ENCODE measurements at places on chromosomes 16 and 17.

GRCh38 chr16:85003725-85004586, 7.4 kb downstream of the ZDHHC7 start:
- no peak for DNase-seq

GRCh38 chr16:24328835-24329452, 72.8 kb downstream of the CACNG3 start:
- DNase-seq: no peak

- no peak for DNase-seq
Measured at GRCh38 chr16:10972108-10972818, 27.9 kb downstream of the CLEC16A start.

GRCh38 chr16:57152096-57153093, 33.4 kb downstream of the PSME3IP1 start:
- DNase-seq: no peak

DNA sequence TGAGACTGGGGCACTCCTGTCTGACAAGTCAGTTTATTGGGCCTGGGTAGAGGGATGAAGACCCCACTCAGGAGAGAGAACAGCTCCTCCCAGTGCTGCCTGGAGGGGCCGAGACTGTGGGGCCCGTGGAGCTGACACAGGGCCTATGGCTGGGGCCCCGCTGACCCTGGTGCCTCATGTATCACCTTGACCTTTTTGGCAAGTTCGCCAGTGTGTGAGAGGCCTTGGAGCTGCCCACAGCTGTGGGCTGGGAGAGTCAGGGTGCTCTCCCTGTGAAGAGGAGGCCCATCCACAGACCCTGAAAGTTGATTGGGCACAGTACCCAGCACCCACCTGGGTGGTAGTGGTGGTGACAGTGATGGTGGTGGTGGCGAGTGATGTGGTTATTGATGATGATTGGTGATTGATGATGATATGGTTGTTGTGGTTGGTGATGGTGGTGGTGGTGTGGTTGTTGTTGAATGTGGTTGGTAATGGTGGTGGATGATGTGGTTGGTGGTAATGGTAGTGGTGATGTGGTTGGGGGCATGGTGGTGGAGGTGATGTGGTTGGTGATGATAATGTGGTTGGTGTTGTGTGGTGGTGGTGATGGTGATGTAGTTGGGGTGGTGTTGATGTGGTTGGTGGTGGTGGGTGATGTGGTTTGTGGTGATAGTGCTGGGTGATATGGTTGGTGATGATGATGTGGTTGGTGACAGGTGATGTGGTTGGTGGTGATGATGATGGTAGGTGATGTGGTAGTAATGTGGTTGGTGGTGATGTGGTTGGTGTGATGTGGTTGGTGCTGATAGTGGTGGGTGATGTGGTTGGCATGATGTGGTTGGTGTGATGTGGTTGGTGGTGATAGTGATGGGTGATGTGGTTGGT, 29.1 kb downstream of the BAHCC1 start:
- no peak for DNase-seq

DNA sequence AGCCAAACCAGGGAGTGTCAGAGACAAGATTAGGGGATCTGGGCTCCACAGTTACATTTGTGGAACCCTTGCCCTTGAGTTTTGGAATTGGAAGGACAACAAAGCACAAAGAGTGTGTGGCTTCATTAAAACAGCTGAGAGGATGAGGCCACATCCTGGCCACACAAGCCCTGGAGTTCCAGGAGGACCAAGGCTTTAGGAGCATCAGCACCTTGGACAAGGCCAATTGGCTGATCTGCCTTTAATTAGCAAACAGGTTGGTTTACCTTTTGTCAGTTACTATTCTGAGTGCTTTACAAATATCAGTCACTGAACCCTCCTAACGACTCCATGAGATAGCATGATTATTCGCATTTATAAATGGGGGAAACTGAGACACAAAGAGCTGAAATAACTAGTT, 54.7 kb downstream of the SLC6A2 start:
- no peak for DNase-seq

DNA sequence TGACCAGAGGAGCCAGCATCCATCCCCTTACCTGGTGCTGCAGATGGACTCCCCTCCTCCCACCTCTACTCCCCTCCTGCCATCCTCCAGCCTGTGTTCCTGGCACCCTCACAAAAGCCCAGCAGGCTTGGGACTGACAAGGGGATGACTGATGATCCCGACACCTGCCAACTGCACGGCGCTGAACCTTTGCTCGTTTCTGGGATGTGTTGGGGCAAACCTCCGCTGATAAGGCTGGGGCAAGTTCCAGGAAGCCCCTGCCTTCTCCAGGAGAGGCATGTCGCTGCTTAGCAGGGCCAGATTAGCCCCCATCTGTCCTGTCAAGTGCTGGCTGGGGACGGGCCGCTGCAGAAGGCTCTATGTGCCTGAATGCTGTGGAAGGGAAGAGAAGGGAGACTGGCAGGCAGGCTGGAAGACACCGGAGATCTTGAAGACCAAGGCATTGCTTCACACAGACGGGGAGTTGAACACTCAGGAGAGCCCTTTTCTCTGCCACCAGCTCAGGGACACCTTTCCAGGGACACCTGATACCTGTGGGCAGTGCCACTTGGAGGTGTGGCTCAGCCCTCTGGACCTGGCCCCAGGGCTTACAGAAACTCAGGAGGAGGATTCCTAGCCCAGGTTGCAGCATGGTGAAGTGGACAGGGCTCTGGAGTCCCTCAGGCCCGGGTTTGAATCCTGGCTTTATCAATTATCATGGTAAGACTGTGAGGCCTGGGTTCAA, 973 bp upstream of the KRT15 start:
- DNase-seq: no peak

- peak; percentile 27 for DNase-seq
Measured at GRCh38 chr16:50326835-50327465, 41.8 kb downstream of the BRD7 start.

GRCh38 chr16:65994291-65994690, 372.2 kb upstream of the CDH5 start:
- no peak for DNase-seq

DNA sequence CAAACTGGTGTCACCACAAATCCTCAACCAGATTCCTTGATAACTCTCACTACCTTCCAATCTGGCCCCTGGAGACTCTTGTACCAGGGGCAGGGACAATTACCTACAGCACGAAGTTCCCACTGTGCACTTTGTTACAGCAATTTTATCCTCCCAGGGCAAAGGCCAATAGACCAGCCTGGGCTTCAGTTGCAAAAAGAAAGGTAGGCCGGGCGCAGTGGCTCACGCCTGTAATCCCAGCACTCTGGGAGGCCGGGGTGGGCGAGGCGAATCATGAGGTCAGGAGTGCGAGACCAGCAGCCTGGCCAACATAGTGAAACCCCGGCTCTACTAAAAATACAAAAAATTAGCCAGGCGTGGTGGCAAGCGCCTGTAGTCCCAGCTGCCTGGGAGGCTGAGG, 36.9 kb downstream of the USP7 start:
- no peak for DNase-seq

DNA sequence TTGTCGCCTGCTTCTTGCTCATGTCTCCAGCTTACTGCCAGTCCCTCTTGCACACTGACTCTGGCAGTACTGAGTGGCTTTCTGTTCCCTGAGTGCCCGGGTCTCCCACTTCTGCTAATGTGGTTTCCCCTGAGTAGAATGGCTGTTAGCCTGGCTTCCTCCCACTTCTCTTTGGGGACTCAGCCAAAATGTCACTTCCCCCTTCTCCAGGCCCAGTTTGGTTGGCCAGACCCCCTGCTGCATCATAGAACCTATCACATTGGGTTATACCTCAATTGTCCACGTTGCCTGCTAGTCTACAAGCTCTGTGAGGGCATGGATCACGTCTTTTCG, 304.4 kb downstream of the HS3ST3B1 start:
- DNase-seq: no peak

- no peak for DNase-seq
Measured at GRCh38 chr17:29349409-29349808, 40.8 kb upstream of the TAOK1 start.

DNA sequence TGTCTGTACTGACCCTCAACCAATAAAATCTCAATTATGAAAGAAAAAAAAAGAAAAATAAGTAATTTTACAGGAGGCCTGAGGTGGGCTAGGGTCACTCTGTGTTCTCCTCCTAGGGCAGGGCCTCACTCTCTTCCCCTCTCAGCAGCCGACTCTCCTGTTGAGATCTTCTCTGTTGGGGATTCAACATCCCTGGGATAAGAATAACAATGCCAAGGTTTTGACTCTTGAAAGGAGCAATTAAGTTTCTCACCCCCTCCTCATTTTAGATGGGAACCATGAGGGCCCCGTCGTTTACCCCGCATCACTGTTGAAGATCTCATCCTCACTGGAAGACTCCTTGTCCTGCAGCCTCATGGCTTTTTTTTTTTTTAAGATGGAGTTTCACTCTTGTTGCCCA, 21.5 kb upstream of the BRCA1 start:
- DNase-seq: no peak

GRCh38 chr17:29582772-29583171, 6.7 kb downstream of the GIT1 start:
- DNase-seq: no peak

DNA sequence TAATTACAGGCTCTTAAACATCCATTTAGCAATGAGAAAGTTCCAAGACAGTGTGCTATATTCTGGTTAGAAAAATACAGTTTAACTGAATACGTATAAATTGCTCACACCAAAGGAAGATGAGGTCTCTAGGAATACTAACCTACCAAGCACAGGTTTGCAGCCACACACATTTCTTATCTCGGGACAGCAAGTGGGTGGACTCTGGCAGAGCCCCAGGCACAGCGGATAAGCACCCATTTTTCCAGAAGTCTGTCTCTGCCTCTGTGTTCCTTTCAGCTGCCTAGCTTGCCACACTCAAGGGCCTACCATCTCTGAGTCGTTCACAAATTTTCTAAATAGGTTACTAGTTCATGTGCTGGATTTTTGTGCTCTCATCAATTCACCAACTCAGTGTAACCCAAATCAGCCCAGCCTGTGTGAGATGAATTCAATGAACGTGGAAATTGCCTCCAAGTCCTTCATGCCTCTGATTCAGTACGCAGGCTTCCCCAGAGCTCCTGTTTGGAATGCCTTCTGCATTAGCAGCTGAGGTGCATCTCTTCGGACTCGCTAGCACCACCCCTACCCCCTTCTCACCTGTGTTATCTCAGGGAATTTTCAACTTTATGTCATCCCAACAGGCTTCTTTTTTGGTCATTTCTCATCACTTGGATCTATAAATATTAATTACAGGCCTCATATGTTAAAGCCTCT, 581.0 kb upstream of the CDH11 start:
- DNase-seq: no peak

- peak; percentile 9 for DNase-seq
Measured at GRCh38 chr16:72094266-72094610, 591 bp downstream of the DHX38 start.

GRCh38 chr17:73934696-73935095, 268.8 kb upstream of the RPL38 start:
- no peak for DNase-seq

DNA sequence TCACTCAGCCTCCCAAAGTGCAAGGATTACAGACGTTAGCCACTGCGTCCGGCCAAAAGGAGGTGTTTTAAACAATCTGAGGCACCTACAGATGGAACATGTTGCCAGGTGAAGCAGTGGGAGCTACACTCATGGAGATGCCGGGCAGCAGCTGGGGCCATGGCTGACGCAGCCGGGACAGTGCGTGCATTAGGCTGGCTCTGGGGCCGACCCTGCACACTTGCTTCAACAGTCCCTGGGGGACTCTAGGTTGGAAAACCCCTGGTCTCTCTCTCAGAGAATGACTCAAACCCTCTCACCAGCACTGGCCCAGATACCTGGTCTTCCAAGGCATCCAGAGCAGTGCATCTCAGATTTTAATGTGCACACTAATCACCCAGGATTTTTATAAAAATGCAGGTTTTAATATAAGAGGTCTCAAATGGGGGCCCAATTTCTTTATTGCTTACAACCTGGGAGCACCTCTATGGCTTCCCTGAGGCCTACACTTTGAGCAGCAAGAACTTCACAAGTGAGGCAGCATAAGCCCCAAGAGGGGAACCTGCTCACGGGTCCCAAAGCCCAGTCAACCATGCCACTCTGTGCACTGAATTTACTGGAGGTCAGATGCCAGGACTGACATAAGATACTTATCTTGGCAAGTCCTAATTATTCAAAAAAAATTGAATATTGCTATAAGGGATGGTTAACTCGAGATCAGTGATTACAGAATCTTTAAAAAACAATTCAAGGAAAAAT, 70.8 kb upstream of the TRAP1 start:
- no peak for DNase-seq

DNA sequence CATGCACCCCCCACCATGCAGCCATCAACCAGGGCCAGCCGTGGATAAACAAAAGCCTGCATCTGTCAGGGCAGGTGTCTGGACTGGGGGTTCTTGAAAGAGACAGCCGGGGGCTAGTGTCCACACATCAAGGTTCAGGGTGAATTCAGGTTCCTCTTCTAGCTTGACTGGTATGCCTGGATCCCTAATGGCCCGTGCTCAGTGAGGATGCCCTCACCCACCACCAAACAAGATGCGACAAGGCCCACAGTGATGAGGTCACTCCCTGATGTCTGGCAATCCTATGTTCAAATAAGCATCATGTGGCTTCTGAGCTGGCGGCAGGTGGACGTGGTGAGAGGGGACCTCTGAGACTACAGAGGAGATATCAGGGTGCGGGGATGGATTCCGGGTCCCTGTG, 64.6 kb downstream of the GOSR1 start:
- DNase-seq: no peak

GRCh38 chr17:2828397-2829038, 32.3 kb downstream of the RAP1GAP2 start:
- DNase-seq: peak; percentile 61

- DNase-seq: no peak
Measured at GRCh38 chr17:78458736-78459335, 80.4 kb downstream of the PGS1 start.

- no peak for DNase-seq
Measured at GRCh38 chr16:56370875-56371659, 54.3 kb downstream of the AMFR start.

DNA sequence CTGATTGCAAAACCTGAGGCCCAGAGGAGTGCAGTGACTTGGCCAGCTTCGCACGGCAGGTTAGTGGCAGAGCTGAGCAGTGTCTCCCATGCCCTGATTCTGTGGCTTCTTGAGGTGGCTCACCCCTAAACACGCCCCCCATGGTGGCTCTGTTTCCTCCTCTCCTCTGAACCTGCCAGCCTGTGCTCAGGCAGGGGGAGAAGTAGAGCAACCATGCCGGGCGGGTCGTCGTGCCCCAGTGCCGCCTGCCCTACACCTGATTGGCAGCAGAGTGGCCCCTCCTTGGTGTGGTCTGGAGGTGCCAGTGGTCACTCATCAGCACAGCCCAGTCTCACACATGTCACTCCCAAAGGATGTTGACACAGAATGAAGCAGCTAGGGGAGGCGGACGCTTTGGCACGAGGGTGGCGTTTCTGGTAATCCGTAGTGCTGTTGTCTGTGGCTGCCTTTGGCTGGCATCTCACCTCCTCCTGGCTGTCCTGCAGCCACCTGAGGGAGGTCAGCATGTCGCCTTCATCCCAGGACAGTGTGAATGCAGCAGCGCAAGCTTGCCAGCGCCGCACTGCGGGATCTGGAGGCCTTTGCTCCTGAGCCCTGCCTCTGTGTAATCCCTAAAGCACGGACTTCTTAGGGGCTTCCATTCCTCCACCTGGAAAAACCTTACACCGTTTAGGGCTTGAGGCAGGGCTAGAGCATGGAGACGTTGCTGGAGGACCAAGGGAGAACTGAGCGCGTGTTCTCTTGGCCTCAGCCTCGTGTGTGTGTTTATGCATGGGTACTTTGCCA, 294.7 kb downstream of the SEC14L1 start:
- DNase-seq: no peak

- DNase-seq: no peak
Measured at GRCh38 chr16:81587626-81588160, 143.1 kb downstream of the CMIP start.
